ENCODE measurements at places on chromosomes 3 and 15. TPM values are rescaled to one million over a fixed set of nuclear protein-coding genes. Genes with fewer than 3 reads are reported as not detected.

DNA sequence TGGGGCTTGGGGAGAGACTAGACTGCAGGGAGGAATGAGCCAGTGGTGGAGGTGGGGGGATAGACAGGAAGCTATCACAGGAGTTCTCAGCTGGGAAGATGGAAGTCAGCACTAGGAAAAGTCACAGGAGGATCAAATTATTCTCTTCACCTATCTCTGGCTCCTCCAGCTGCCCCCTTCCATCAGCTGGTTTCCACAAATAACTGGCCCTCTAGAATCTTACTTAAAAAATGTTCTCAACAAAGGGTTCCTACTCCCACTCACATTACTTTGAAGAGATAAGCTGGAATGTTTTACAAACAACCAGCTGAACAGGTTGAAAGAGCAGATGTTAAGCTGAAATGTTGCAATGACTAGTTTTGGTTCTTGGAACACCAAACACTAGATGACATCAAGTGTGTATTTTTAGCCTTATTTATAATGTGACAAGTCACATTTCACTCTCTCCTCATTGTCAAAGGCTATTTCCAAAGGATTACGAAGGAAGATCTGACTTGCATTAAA lies 102.7 kb upstream of the AADACL2 start:
- no peaks in the 10 kb centered on the region for H3K27me3 ChIP-seq
- H3K36me3 ChIP-seq, result no peaks in the 10 kb centered on the region
- H3K4me1 ChIP-seq, result no peaks in the 10 kb centered on the region
- peak overlapping the region; percentile 62 for H3K27ac ChIP-seq
- no peak overlapping the region for H3K4me3 ChIP-seq

DNA sequence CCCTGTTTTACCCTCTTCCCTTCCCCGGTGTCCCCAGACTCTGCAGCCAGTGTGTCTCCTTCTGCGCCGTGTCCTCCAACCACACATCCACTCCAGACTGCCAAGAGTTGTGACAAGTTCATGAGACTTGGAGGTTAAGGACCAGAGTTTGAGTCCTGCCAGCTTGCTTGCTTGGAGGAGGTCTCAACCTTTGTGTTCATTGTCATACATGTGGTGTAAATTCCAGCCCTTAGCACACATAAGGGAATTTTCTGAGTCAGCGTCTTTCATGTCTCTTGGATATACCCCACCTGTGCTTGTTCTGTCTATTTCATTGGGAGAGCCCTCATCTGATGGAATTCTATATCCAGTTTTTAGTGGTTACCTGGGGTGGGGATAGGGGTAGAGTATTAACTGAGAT lies 13.3 kb downstream of the CORO2B start:
- no peaks in the 10 kb centered on the region for H3K27me3 ChIP-seq
- no peaks in the 10 kb centered on the region for H3K4me1 ChIP-seq
- H3K4me3 ChIP-seq, result no peak overlapping the region
- H3K36me3 ChIP-seq, result no peaks in the 10 kb centered on the region

Gene B3GALNT1
- 14.3 TPM for total RNA-seq

DNA sequence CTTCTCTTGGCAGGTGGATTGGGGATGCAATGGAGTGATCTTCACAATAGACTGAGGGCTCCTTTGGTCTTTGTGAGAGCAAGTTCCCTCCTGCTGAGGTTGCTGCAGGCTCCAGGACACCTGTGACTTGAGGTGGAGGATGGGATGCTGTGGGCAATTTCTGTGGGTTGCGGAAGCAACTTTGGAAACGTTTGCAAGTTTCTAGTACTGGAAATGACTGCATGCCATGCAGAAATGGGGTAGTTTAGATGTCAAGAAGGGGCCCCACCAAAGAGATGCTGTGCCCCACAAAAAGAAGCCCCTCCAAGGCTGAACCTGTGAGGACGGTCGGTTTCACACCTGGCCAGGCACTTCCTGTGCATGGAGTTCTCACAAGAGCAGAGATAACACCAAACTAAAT lies 80.4 kb upstream of the XCR1 start:
- H3K4me3 ChIP-seq, result no peak overlapping the region
- no peak for DNase-seq
- H3K27me3 ChIP-seq, result no peaks in the 10 kb centered on the region
- no peaks in the 10 kb centered on the region for H3K4me1 ChIP-seq
- no peak overlapping the region for H3K27ac ChIP-seq
- no peaks in the 10 kb centered on the region for H3K36me3 ChIP-seq

GRCh38 chr3:32411442-32411841 lies 19.8 kb downstream of the CMTM7 start:
- no peaks in the 10 kb centered on the region for H3K4me1 ChIP-seq
- no peaks in the 10 kb centered on the region for H3K36me3 ChIP-seq
- no peak for DNase-seq
- H3K27ac ChIP-seq, result no peak overlapping the region
- no peaks in the 10 kb centered on the region for H3K27me3 ChIP-seq

GRCh38 chr15:101272584-101272983 lies 4.7 kb downstream of the SELENOS start:
- H3K4me3 ChIP-seq, result no peak overlapping the region
- DNase-seq, result no peak
- H3K27me3 ChIP-seq, result no peaks in the 10 kb centered on the region

DNA sequence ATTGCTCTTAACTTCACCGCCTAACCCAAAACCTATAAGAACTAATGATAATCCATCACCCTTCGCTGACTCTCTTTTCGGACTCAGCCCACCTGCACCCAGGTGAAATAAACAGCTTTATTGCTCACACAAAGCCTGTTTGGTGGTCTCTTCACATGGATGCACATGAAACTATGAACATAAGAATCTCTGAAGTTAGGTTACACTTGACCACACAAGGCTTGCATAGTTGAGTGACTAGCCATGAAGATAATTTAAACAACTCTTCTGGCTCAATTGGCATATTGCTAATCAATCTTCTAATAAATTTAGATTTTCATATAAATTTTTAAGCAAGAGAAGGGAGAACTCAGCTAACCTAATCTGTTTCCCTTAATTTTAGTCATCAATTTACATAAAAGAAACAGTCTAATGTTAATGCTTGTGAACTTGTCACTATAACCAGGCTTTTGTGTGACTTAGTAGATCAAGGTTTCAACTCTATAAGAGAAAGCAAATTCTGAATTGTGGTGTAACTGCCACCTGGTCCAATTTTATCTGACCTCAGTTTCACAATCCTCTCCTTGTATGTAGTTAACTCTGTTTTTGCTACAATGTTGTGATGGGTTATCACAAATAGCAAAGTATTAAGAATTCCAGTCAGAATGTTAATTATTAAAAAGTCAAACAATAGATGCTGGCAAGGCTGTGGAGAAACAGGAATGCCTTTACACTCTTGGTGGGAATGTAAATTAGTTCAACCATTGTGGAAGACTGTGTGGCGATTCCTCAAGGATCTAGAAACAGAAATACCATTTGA lies 82.0 kb downstream of the HHLA2 start:
- no peaks in the 10 kb centered on the region for H3K4me1 ChIP-seq
- H3K27me3 ChIP-seq, result no peaks in the 10 kb centered on the region
- H3K27ac ChIP-seq, result no peak overlapping the region
- H3K36me3 ChIP-seq, result no peaks in the 10 kb centered on the region
- no peak for DNase-seq

GRCh38 chr3:1587426-1587825 lies 494.6 kb downstream of the CNTN6 start:
- H3K4me3 ChIP-seq, result no peak overlapping the region
- H3K36me3 ChIP-seq, result no peaks in the 10 kb centered on the region

DNA sequence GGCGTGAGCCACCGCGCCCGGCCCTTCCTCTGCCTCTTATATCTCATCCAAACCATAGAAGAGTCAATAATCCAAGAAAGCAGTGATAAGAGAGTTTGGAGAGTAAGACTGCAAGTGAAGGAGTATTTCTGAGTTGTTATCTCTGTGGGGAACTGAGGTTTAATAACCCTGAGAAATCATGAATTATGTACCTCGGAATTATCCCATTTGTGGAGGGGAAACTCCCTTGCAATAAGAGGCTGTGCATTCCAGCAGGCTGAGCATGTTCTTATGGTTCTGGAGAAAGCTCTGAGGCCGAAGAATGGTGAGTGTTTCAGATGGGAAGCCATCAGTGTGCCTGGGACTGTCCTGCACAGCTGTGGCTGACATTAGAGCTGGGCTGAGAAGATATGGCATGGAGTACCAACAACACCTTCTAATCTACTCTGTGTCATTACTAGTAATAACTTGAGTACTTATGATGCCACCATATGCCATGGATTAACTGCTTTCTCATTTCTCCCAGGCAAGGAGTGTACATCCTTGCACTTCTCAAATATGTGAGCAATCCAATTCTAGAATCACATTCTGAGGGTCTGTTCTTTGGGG lies 31.4 kb upstream of the NOX5 start:
- H3K4me1 ChIP-seq, result no peaks in the 10 kb centered on the region
- H3K36me3 ChIP-seq, result no peaks in the 10 kb centered on the region
- H3K4me3 ChIP-seq, result no peak overlapping the region
- H3K27ac ChIP-seq, result no peak overlapping the region

DNA sequence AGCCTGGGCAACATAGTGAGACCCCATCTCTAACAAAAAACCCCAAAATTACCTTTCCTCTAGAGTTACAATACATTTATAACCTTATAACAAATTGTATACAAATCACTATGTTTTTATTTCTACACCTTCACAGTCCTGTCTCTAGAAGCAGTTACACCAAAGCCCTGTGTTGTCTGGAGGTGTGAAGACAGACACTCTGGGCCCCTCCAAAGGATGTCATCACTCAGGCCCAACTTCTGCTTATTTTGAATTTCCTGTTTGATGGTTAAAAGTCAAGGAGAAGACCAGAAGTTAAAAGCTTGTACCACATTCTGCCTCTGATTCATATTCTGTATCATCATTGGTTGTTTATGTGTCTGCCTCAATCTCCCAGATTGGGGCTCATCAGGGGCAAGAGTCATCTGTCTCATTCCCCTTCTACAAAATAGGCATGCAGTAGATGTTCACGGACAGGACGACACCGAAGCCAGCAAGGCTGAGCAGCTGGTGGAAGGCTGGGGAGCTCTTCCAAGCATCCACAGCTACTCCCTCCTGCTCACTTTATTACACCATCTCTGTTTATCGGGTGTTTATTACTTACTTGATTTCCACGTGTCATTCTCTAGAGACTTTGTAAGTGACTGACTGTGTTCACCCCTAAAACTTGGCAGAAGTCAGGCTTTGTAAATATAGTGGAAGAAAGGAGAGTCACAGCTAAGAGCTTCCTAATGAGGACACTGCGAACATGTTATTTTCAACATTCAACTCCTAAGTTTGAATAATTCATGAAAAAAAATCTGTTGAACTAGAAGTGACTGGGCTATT lies 136.8 kb upstream of the ANKRD28 start:
- H3K4me3 ChIP-seq, result no peak overlapping the region
- H3K36me3 ChIP-seq, result no peaks in the 10 kb centered on the region
- no peaks in the 10 kb centered on the region for H3K27me3 ChIP-seq
- H3K27ac ChIP-seq, result no peak overlapping the region
- H3K4me1 ChIP-seq, result peaks cover 3% of the 10 kb centered on the region

GRCh38 chr3:37096975-37097374 lies 77.4 kb downstream of the LRRFIP2 start:
- H3K27me3 ChIP-seq, result no peaks in the 10 kb centered on the region
- DNase-seq, result no peak
- no peaks in the 10 kb centered on the region for H3K36me3 ChIP-seq
- H3K27ac ChIP-seq, result peak overlapping the region; percentile 45
- no peaks in the 10 kb centered on the region for H3K4me1 ChIP-seq

DNA sequence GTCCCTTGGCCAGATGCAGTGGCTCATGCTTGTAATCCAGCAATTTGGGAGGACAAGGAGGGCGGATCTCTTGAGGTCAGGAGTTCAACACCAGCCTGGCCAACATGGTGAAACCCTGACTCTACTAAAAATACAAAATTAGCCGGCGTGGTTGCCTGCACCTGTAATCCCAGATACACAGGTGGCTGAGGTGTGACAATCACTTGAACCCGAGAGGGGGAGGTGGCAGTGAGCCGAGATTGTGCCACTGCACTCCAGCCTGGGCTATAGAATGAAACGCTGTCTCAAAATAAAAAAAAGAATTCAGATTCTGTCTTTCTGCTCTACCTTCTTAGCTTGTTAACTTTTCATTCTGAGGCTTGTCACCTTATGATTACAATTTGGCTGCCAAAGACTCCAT lies 22.1 kb downstream of the MYO5A start:
- H3K36me3 ChIP-seq, result no peaks in the 10 kb centered on the region
- H3K4me3 ChIP-seq, result no peak overlapping the region
- no peak overlapping the region for H3K27ac ChIP-seq
- DNase-seq, result no peak
- no peaks in the 10 kb centered on the region for H3K4me1 ChIP-seq

- peaks cover 7% of the 10 kb centered on the region for H3K4me1 ChIP-seq
- no peaks in the 10 kb centered on the region for H3K27me3 ChIP-seq
- H3K4me3 ChIP-seq, result peak overlapping the region; percentile 11
- DNase-seq, result no peak
These were observed 995 bp downstream of the ADAMTS17 start for GRCh38 chr15:100340721-100341238.

Measured in uterus (tissue), 4 donors.